Esophagus squamous epithelium (tissue), 5 donors: ENCODE measurements at places on chromosomes 11 and 22. TPM values are rescaled to one million over a fixed set of nuclear protein-coding genes. Genes with fewer than 3 reads are reported as not detected.

GRCh38 chr22:35375031-35375430 is 5.9 kb upstream of the HMOX1 start:
- no peak for DNase-seq

DNA sequence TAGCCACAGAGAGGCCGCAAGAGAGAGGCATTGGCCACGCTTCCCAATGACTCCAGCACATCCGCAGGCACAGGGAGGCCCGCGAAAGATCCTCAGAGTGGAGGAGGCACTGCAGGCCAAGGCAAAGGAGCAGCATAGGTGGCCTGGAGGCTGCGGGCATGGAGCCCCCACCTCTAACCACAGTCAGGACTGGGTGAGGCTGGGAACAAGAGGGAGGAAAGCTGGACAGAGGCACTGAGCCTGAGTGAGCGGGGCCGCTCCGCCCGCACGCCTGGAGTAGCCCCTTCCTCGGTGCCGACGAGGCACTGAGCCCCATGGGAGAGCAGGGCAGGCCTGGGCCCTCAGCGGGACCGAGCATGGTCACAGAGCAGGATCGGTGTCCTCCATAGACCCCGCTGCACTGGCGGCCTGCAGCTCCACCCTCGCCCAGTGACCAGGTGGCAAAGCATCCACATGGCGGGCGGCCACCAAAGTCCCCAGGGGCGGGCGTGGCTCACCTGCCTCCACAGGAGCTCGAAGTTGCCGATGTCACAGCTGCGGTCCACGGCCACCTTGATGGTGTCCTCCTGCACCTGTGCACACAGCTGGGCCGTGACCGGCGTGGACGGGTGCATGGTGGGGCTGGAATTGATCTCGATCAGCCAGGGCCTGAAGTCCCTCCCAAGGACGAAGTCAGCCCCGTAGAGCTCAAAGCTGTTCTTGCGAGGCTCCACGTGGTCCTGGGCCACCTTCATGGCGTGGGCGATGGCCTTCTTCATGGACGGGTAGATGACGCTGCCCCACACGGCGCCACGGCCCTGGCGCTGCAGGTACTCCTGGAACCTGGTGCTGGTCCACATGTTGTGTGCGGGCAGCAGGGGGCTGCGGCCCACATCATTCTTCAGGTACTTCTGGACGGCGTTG is 18.9 kb upstream of the IL17REL start:
- DNase-seq, result no peak

- no peak for DNase-seq
Observed at GRCh38 chr11:8138526-8138925, 30.3 kb downstream of the RIC3 start.

Gene SCGB1D4
- total RNA-seq, result not detected

Gene NPAS4
- total RNA-seq, result not detected

Gene BEST1
- total RNA-seq, result 0.56 TPM

Gene POLR2F
- total RNA-seq, result 31.7 TPM

GRCh38 chr11:118437208-118438125 is 1.2 kb downstream of the KMT2A start:
- no peak for DNase-seq

DNA sequence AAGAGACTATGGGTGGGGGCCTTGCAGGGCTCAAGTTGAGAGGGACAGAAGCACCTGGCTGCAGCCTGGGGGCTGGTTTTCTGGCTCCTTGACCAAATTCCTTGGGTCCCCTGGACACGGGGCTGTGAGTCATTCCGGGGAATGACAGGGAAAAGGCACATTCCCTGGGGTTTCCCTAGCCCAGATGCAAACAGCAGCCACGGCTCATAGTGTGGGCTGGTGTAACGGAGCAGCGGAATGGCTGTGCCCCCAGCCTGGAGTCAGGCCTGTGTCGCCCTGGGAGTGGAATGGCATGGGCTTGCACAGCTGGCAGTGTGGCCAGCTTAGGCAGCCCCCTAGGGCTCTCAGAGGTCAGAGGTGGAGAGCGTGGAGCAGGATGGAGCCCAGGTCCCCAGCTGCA is 77.6 kb upstream of the KCNQ1OT1 start:
- no peak for DNase-seq
